Subcutaneous preadipocyte (primary cell): ENCODE measurements at places on chromosomes 4 and X. TPM values are rescaled to one million over a fixed set of nuclear protein-coding genes. Genes with fewer than 3 reads are reported as not detected.

PRR32 gene
- total RNA-seq: not detected in 2 replicates

BEX2 gene
- total RNA-seq: 0.20 and 0.73 TPM in 2 replicates

HSFX4 gene
- not detected in 2 replicates for total RNA-seq

SAP30 gene
- 18.7 and 23.5 TPM in 2 replicates for total RNA-seq

PDLIM3 gene
- total RNA-seq: 0.59 and 1.1 TPM in 2 replicates

GLUD2 gene
- 2.5 and 3.7 TPM in 2 replicates for total RNA-seq

CNKSR2 gene
- 0.37 and 0.98 TPM in 2 replicates for total RNA-seq

KLHL4 gene
- total RNA-seq: 1.8 and 4.3 TPM in 2 replicates

CENPVL1 gene
- total RNA-seq: under 0.01 TPM in 1 of 2 replicates, not detected in the other

PWWP3B gene
- not detected in 2 replicates for total RNA-seq

NAP1L2 gene
- total RNA-seq: under 0.01 and 0.20 TPM in 2 replicates

GRIA2 gene
- total RNA-seq: not detected in 2 replicates

GYG2 gene
- 0.59 and 0.73 TPM in 2 replicates for total RNA-seq

QRFPR gene
- total RNA-seq: not detected in 2 replicates

DRD5 gene
- total RNA-seq: not detected in 2 replicates

RASSF6 gene
- under 0.01 TPM in 1 of 2 replicates, not detected in the other for total RNA-seq

SOWAHD gene
- not detected in 2 replicates for total RNA-seq

ERAS gene
- total RNA-seq: 0.37 TPM in 1 of 2 replicates, not detected in the other

NR3C2 gene
- 0.78 and 1.1 TPM in 2 replicates for total RNA-seq

NXF2 gene
- total RNA-seq: not detected in 2 replicates

CLIC2 gene
- 9.4 and 15.1 TPM in 2 replicates for total RNA-seq
